Stimulated activated CD8-positive, alpha-beta memory T cell treated with anti-CD3 and anti-CD28 coated beads, Interleukin-4, amount 100 ng/mL, for 1 hour (primary cell): ENCODE measurements at places on chromosomes 13 and 19.

DNA sequence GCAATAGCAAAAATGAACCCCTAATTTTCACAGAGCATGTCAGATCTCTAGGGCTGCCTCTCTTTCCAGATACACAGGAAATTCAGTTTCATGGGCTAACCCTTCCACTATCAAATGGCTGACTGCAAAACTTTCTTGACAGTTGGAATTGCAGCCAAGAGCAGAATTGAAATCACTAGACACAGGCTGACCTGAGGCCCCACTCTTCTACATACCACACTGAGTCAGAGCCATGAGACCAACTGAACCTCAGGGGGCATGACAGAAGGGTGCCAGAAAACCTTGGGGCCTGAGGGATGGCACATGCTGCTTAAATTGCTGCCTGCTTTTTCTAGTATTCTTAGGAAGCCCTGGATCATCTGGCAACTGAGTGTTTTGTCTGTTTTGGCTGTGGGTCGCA, 1.7 kb upstream of the DLEU7 start:
- DNase-seq = no peak

- no peak for DNase-seq
Observed at GRCh38 chr13:46389457-46390451, 2.7 kb upstream of the RUBCNL start.

DNA sequence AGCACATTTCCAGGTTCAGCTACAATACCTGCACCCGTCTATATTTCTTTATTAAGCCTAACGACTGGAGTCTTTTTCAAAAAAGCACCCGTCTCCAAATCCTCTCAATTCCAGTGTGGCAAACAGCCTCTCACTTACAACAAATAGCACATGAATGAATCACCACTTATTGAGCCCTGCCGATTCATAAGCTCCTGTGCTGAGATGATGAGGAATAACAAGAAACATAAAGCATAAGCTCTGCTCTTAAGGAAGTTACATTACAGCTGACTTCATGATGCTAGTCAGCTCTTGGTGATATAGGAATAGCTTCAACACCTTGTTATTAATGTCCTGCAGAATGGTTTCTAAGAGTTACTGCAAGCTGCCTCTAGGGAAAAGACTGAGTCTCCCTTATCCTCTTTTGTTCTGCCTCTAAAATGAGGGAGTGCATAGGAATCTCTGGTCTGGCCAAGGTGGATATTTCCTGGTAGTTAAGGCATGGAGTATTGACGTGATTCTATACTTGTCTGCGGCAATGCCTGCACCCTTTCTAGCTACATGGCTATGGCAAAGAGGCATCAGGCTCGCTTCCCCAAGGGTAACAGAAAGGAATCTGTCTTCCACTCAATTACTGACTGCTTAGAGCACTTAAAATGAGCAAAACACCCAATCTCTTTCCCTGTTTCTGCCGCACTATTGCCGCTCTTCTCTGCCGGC, 195.7 kb downstream of the KLF12 start:
- no peak for DNase-seq

- DNase-seq = no peak
Observed at GRCh38 chr13:49669735-49670309, 21.5 kb downstream of the EBPL start.

DNA sequence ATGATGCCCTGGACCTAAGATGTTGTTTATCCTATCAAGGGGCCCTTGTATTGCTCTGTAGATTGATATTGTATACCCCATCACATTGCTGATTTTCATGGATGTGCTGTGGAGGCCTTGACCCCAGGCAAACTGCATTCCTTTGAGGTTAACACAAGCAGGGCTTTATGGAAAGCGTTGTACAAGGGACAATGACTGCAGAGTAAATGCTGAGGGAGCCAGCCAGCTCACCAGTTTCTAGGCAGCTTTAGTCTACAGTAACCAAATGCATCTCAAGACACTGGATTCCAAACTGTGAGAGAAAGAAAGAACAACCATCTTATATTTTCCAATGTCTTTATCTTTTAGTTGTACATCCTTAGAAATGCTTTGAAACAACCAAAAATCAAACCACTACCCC, 34.1 kb upstream of the EDNRB start:
- DNase-seq = no peak
